ENCODE measurements at places on chromosomes 6 and 20.

DNA sequence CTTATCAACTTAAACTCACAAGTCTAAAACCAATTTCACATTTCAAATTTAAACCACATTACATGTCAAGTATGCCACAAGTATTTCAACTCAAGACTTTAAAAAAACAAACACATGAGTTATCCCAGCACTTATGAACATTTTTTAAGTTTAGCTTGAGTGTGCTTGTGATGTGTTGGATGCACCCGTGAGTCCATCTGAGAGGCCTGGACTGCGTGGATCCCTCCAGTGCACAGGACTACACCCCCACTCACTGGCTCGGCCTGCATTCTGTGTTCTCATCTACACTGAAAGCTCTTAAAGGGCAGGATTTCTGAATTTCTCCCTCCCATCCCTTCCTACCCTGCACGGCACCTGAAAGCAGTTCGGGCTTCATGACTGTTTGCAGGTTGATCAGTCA is 128.8 kb upstream of the CD93 start:
- no peak for DNase-seq

DNA sequence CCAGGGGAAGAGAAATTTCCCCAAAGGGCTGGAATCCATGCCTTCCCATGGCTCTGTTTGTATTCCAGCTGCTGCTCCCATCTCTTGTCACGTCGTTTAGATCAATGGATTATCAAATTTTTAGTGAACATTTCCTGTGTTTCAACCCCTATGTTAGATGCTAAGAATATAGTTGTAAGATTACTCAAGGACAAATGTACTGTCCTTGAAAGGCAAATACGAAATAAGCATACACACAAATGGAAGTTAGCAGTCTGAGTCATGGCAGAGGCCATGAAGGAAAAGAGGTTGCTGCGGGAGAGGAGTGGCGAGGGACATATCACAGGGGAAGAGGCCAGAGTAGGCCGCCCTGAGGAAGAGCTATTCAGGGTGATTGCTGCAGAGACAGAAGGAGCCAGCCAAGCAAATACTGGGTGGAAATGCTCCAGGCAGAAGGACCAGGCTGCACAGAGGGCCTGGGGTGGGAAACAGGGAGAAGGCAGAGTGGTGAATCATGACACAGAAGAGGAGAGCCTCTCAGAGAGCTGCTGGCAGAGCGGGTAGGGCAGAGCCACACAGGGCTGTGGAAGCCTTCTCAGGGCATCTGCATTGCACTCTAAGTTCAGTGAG is 219.2 kb upstream of the LRFN2 start:
- no peak for DNase-seq

DNA sequence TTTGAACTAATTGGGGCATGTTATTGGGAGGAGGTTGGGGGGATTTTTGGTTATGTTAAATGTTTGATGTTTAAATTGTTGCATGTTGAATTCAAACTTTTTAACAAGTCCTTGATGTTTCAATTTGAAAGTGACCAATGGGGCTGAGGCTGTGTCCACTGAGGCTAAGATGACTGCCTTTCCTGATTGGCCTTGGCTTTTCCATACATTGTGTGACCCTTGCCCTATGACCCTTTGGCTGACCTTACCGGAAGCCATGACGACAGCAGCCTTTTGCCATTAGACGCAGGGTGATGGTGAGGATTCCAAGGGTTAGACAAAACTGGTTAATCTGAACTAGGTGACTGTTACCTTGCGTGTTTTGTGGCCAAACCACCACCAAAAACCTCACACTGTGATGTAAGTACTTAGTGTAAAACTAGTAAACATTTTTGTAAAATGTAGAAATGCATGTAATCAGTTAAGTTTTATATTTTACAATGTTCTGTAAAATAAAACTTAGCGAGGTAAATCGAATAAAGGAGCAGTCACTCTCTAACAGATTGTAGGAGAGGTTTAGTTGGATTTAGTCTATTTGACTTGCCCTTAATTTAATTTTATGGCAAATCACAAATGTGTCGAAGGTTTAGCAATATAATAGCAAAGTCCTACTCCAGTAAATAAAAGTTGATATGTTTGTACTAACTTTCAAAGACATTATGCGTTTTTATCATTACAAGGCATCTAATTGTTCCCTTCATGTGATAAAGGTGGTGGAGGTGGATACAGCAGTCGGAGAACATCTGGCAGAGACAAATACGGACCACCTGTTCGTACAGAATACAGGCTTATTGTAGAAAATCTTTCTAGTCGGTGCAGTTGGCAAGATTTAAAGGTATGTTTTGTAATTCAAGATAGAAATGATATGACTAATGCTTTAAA is 1.6 kb downstream of the SRSF6 start:
- no peak for DNase-seq

DNA sequence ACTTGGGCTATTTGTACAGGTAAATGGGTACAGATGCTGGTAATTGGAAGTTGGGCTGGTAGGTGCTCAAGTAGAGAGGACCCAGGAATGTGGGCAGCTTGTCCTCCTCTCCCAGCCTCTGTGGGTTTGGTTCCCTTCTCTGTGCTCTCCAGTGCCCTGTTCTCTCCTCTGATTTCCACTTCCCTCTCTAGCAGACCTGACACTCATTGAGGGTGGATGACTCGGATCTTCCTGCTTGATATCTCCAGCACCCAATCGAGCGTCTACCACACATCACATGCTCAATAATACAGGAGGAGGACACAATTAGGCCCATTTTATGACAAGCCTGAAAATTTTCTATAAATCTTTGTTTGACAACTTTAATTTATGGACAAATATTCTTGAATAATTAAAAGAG is 23.7 kb downstream of the CST1 start:
- no peak for DNase-seq

DNA sequence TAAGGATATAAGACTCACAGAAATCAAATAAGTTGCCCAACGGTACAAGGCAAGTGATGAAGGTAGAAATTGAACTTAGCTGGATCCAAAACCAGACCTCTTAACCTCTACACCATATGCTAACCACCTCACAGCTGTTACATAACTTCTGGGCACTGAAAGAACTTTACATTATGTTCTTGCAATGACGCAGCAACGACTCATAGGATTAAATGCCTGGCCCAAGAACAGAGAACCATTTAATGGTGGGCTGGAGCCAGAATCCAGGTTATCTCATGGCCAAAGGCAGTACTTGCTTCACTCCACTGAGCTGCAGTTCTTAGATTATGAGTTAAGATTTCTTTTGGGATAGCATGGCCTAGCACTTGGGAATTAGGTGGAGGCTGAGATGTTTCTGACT is 4.4 kb downstream of the TRMT6 start:
- DNase-seq = no peak

DNA sequence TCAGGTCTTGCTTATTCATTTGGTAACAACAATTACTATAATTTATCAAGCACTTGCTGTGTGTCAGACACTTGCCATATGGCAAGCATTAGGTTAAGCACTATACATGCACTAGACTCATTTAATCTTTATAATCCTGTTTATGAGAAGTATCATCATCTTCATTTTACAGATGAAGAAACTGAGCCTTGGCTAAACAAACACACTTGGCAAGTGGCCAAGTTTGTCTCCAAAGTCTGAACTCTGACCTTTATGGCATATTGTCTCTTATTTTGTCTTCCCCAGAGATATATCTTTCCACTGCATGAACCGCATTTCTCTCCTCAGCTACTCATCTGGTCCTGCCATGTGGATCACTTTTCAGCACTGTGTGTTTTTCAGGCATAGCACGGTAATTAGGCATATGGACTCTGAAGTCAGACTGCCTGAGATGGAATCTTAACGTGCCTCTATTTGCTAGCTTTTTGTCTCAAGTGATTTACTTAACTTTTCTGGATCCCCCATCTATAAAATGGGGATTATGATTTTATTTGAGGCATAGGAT is 4.7 kb downstream of the ADGRF5 start:
- no peak for DNase-seq

DNA sequence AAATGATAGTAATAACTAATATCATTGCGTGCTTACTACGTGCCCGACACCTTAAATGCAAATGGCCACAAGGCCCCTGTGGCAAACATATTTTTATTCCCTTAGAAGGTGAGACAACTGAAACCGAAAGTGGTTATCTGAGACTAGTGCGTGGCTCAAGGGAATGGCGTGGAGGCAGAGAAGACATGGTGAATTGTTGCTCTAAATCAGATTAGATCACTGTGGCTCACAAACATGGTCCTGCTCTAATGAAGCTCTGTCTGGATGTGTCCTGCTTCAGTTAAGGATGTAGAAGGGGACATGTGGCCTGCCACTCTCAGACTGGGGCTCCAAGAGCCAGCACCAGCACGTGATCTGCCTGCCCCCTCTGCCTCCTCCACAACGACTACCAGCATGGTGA is 124.2 kb upstream of the GMDS start:
- DNase-seq = no peak

DNA sequence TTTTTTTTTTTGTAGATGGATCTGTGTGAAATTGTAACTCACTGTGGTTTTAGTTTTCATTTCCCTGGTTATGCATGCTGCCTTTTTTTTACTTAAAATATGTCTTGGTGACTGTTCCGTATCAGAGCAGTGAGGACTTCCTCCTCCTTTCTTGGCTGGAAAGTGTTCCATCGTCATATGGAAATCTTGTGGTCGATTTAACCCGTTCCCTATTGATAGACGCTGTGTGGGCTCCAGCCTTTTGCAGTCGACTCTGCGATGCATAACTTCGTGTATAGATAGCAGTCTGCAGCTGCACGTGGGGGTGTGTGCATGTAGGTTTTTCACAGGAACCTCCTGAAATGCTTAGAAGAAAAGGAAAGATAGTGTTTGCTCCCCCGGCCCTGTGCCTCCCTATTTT is 28.1 kb upstream of the PNPLA1 start:
- no peak for DNase-seq

DNA sequence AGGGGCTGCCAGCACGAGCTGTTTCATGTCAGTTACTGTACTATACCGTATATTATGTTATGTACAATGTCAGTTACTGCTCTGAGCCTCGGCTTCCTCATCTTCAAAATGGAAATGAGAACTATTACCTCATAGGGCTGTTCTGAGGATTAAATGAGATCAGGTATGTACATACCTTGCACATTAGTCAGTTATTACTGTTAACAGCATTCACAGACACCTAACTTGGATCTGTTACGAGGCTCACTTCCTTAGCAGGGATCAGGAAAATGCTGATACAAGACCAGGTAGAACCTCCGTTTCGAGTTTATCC is 69.7 kb upstream of the TBC1D7 start:
- DNase-seq = no peak

DNA sequence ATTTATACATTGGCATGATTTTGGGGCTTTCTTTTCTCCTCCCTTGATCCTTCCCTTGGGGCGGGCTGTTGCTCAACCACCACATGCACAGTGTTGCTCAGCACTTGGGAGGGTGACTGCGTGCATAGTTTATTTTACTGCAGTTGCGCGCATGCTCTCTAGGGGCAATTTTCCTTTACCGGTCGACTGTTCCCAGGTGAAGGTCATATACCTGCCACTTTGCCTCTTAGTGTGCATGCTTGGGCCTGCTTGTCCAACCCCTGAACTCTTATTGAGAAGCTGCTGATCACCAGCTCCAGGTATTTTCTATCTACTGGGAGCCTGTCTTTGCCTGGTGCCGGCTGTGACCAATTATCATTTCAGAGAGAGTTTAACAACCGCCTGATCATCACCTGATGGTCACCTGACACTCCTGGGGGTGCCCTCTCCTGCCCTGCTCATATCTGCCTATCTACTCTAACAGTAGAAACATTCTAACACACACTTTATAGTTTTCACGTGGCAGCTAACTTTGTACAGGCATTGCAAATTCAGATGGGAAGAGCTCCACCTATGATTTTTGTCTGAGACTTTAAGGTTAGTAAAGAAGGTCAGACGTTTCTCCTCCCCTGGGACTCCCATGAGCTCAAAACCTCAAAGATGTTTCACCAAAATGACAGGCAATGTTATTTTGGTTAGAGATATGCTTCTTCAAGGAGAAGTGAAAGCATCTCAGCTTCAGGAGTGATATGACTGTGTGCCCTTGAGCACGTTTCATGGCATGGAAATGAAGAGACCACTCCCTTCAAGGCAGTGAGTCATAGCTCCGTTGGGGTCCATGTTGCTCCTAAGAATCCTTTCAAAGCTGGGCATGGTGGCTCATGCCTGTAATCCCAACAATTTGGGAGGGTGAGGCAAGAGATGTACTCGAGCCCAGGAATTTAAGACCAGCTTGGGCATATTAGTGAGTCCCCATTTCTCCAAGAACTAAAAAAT is 227.5 kb upstream of the MYLIP start:
- no peak for DNase-seq

DNA sequence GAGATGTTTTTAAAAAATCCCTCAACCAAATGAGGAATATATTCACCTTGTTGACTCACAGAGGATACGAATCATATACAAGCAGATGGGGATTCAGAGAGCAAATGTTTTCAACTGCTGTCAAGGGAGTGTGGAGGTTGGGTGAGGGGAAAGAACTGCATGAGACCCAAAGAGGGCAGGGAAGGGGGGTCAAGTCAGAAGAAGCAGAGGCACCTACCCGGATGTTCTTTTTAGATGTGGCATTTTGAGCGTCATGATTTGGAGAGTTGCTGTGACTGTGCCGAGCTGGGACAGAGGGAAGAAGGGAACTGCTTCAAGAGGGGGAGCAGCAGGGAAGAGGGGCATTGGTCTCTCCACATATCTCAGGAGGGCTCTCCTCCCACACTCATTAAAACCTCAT is 191.3 kb upstream of the PROKR2 start:
- no peak for DNase-seq

DNA sequence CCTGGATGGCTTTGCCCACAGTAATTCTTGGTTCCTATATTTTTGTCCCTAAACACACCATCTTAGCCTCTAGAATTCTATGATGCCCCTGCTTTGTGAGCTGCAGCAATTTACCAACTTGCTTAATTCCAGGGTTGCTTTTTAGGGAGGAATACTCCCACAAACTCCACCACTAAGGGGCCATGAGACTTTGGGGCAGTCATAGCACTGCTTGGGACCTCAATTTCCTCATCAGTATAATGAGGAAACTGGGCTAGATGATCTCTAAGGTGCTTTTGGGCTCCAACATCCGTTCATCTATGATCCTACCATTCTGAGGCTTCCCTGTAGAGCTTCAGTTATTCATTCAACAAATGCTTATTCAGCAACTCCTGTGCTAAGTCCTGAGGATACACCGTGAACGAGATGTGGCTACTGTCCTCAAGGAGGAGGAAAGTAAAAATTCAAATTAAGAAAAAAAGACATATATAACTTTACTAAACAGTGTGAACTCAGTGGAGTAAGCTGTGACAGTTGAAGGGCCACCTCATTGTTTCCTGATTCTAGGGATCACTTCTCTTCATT is 75.3 kb downstream of the PRDM1 start:
- no peak for DNase-seq

DNA sequence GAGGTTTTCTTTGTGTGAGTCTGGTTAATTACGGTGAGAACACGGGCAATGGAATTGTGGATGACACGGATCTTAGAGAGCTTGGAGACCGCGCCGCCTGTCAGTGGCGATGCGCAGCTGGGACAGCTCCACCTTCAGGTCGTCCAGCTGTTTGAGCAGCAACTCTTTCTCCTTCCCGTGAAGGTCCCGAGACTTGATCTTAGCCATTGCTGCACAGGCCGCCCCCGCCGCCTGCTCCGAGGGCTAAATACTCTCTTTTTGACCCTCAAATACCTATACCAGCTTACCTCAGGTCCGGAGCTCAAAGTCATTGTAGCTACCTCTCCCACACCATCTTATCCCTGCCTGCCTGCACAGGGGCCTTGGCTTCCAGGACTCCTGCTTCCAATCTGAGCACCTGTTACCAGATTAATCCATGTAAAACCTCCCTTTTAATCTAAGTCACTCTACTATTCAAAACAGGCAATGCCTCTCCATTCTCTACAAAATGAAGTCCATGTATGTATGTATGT is 100.2 kb downstream of the PREP start:
- DNase-seq = no peak

Data from HEK293T (cell line).